Aorta (tissue), 5 donors: ENCODE measurements at places on chromosomes 6 and 20. TPM values are rescaled to one million over a fixed set of nuclear protein-coding genes. Genes with fewer than 3 reads are reported as not detected.

HSPA1A gene
- total RNA-seq = 454 TPM

LHFPL5 gene
- total RNA-seq = not detected

PAX1 gene
- not detected for total RNA-seq

TNNC2 gene
- total RNA-seq = not detected

ADGRB3 gene
- 5.4 TPM for total RNA-seq

- DNase-seq = no peak
Measured at GRCh38 chr20:54506643-54507042, 31.2 kb downstream of the DOK5 start.

DNA sequence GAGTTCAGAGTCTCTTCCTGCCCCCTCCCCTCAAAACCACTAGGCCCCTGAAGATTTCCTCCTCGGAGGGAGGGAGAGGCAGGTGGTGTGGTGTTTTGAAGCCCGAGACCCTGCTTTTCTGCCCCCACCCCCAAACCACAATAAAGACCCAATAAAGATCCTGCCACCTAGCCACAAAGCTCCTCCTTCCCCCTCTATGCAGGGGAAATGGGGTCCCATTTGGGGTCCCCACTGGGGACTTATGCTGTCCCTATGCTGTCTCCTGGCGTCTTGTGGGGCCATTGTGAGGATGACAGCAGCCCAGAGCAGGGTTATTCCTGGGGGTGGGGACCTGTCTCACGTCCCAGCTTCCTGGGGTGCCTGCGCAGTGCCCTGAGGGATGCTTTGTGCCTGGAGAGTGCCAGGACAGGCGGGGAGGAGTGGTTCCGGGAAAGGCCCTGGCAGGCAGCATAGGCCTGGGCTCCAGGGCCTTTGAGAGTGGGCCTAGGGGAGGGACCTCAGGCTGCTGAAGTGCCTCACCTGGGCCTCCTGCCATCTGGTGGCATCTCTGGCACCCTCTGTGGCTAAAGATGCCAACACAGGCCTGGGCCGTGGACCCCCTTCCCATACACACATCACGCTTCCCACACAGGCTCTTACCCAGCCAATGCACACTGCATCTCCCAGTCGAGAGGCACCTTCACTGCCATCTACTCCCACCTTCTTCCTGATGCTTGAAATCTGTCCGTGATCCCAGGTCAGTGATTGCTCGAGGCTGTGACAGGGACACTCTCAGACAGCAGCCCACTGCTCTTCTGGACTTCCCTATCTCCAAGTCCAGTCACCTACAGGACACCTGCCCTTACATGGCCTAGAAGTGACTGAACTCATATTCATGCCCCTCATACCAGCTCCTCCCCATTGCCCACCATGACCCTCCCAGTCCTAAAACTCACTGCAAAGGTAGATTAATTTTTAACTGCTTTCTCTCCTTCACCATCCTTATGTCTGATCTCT is 7.9 kb upstream of the ARMC12 start:
- no peak for DNase-seq

DNA sequence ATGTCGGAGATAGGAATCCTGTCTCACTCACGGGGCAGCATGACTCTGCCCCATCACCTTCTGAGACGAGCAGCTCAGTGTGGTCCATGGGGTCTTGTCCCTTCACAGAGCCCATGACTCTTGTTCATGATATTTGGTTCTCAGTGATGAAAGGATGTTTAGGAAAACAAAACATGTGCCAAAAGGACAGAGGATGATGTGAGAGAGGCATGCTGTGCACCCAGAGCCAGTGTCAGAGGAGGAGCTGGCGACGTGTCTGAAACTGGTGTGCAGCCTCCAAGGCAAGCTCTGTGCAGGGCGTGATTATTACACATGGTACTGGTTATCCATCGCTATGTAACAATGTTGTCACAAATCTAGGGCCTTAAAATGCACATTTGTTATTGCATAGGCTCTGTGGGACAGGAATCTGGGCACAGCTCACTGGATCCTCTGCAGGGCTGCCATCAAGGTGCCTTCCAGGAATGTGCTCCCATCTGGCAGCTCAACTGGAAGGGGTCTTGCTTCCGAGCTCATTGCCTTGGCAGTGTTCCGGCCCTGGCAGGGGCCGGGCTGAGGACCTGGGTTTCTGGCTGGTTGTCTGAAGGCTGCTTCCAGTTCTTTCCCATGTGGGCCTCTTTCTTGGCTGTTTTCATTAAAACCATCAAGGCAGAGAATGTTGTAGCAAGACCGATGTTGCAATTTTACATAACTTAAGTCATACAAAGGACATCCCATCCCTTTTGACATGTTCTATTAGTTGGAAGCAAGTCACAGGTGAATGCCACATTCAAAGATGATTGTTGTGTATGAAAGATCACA is 175.4 kb downstream of the ERMARD start:
- no peak for DNase-seq

GRCh38 chr20:46814366-46815232 is 80.0 kb upstream of the EYA2 start:
- no peak for DNase-seq

DNA sequence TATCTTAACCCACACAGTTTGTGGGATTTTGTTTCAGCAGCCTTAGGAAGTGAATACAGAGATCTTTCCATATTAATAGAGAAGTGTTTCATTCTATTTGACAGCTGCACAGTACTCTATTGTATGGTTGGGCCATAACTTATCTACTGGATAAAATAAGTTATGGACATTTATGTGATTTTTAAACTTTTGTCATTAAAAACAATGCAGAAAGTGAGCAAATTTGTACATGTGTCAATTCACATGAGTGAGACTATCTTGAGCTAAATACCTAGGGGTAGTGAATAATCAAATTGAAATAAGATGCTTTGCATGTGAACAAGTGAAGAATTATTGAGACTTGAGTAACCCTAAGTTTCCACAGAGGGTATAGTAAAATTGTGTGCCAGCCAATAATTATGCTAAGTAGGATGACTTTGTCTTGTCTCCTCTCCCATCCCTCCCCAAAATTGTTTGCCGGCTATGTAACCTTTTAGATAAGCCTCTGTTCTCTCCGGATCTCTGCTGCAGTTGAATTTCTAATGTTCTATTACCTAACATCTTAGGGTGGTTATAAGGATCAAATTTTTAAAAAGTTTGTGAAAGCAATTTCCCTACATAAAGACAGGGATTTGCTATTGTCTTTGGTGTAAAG is 33.3 kb upstream of the TPBG start:
- no peak for DNase-seq

DNA sequence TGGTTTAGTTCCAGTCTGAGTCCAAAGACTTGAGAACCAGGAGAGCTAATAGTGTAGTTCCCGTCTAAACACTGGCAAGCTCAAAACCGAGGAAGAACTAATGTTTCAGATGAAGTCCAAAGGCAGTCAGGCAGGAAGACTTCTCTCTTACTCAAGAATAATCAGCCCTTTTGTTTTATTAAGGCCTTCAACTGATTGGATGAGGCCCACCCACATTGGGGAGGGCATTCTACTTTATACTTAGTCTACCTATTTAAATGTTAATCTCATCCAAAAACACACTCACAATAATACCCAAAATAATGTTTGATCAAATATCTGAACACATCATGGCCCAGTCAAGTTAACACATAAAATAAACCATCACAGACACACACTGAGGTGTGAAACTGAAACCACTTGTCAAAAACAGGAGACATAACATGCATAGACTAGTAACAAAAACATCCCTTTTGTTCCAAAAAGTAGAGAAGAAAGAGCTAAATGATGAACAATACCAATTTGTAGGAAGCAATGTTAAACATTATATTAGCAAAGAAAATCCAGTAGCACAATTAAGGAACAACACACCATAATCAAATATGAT is 50.2 kb upstream of the SENP6 start:
- no peak for DNase-seq

- no peak for DNase-seq
Measured at GRCh38 chr20:38680500-38681306, 43.6 kb upstream of the SLC32A1 start.

DNA sequence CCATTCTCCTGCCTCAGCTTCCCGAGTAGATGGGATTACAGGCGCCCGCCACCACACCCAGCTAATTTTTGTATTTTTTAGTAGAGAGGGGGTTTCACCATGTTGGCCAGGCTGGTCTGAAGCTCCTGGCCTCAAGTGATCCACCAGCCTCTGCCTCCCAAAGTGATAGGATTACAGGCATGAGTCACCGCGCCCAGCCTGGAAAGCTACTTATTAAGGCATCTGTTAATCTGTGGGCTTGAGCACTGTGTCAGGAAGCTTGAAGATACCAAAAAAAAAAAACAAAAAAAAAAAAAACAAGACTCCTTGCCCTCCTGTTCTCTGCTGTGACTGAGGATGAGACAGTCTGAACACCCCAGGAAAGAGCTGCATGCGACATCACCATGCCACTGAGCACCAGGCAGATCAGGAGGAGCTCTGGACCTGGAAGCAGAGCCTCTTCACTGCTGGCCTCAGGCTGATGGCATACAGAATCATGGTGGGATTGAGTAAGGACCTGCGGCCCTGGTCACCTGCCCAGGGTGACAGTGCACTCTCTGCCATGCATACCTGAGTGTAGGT is 166.5 kb upstream of the SNX9 start:
- DNase-seq = no peak

DNA sequence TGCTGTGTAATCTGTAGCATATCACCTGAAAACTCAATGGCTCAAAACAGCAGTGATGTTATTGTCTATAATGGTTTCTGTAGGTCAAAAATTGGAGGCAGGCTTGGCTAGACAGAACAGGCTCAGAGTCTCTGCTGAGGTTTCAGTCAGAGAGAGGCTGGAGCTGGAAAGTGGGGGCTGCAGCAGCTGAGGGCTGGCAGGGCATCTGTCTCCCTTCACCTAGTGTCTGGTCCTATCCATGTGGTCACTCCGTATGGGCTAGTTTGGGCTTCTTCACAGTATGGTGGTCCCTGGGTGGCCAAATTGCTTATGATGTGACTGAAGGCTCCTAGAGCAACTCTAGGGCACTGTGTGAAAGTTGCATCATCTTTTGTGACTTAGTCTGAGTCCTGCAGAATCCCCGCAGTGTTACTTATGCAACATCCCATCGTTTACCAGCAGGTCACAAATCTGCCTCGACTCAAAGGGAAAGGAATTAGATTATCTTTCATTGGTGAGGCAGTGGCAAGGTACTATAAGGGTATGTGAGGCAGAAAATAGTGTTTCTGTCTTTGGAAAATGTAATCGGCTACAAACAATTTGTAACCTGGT is 497.0 kb downstream of the EPHA7 start:
- DNase-seq = no peak

DNA sequence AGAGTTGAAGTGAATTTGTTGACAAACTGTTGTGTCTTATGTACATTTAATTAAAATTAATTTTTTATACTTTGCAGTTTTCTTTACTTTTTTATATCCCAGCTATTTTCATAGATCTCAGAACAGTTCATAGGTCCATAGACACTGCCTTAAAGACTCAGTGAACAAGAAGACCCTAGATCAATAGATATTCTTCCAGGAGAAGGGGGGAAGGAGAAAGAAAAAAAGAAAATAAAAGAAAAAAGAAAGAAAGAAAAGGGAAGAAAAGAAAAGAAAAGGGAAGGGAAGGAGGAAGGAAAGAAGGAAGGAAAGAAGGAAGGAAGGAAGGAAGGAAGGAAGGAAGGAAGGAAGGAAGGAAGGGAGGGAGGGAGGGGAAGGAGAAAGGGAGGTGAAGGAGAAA is 130.8 kb downstream of the MAFB start:
- no peak for DNase-seq

DNA sequence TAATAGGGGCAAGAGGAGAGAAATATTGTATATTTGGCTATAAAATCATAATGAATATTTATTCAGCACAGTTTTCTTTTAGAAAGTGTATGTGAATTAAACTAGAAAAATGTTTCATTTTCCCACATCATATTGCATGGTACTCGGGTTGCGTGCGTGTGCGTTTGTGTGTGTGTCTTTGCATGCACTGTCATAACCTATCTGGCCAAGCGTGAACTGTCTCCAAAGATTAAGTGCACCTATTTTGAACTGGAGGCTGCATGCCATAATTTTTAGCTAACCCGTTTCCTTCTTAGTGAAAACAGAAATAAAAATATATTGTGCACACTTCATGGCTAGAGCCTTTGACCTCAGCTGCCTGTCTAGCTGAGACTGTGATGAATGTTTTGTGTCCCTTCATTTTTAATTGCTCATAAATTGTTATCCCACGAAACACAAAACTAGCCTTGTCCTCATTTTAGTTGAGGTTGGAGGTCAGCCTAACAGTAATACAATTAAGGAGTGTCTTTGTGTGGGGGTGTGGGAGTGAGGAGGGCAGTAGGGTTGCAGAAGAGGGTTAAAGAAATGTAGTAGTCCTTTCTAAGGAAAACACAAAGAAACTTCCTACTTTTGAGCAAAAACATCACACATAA is 336.1 kb upstream of the POU3F2 start:
- no peak for DNase-seq

DNA sequence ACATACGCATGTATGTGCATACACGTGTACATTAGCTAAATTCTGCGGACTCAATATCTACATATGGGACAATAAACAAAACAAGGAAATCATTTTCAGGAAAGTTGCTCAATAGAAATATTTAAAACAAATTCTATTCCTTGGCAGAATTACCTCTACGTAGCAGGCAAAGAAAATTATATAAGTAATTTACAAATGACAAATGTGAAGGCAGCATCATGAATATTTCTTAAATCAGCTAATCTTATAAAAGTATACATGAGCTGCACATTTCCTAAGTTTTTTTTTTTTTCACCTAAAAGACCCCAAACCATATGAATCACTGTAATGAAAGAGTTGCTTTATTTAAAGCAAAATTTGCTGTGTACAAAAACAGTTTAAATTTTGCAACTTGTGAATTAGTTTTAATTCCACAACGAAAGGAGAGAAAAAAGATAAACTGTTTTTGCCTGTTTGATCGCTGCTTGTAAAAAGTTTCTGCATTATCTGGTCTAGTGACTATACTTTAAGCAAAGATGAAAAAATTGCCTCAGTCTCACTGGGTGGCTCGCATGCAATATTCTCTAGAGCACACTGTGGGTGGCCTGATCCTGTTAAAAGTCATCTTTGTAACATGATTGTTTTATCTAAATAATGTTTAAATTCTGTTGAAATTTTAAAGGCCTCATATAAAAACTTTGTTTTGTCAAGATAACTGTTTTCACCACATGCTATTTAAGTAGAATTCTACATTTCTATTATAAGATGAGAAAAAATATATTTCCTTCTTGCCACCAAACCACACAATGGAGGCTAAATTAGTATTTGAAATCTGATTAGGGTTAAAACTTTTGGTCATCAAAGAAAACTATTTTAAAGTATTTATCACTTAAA is 57.1 kb downstream of the HUS1B start:
- no peak for DNase-seq

DNA sequence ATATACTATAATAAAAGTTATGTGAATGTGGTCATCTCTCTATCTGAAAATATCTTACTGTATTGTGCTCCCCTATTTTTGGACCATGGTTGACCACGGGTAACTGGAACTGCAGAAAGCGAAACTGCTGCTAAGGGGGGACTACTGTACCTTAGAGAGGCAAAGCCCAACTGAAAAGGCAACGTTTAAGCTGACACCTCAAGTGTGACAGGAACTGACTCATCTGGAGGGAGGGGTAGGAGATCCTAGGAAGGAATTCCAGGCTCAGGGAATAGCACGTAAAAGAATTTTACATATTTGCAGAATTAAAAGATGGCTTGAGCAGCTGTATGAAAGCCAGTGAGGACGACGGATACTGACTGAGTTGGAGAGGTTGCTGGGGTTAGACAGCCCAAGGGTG is 34.8 kb downstream of the ELOVL2 start:
- no peak for DNase-seq

- DNase-seq = no peak
Measured at GRCh38 chr6:11050731-11051130, 6.6 kb upstream of the ELOVL2 start.
